ENCODE measurements at places on chromosomes 6 and 20.

DNA sequence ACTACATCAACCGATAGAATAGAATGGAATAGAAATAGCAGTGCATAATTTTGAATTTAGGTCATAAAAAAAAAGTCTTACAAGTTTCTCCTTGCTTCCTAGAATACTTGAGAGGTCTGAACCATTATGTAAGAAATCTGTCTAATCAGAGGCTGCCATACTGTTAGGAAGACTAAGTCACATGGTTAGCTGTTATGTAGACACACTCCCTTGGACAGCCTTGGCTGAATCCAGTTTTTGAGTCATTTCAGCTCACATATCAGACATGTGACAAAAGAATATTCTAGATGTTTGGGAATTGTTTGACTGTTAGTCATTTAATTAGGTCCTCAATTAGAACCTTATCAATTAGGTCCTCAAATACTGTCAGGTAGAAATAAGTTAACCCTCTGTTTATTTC lies 1601.4 kb downstream of the GRIK2 start:
- no peak for DNase-seq

DNA sequence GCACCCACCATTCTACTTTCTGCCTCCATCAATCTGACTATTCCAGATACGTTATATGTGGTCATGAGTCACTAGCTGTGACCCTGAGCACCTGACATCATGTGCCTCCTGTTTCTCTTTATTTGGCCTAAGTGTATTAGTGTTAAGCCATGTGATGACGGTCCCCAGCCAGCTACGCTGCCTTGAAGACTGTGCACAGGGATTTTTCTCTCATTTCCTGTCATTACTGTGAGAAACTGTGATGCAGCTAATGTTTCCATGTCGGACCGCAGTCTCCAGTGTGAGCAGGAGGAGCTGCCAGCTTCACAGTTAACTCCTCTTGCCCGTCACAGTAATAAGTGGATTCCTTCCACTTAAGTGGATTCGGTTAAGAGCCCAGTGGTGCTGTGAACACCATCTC lies 9.9 kb upstream of the SPATS1 start:
- DNase-seq, result no peak

GRCh38 chr20:50682947-50683530 lies 8.3 kb downstream of the RIPOR3 start:
- DNase-seq, result no peak

GRCh38 chr20:7806831-7807230 lies 133.4 kb downstream of the HAO1 start:
- DNase-seq, result no peak

DNA sequence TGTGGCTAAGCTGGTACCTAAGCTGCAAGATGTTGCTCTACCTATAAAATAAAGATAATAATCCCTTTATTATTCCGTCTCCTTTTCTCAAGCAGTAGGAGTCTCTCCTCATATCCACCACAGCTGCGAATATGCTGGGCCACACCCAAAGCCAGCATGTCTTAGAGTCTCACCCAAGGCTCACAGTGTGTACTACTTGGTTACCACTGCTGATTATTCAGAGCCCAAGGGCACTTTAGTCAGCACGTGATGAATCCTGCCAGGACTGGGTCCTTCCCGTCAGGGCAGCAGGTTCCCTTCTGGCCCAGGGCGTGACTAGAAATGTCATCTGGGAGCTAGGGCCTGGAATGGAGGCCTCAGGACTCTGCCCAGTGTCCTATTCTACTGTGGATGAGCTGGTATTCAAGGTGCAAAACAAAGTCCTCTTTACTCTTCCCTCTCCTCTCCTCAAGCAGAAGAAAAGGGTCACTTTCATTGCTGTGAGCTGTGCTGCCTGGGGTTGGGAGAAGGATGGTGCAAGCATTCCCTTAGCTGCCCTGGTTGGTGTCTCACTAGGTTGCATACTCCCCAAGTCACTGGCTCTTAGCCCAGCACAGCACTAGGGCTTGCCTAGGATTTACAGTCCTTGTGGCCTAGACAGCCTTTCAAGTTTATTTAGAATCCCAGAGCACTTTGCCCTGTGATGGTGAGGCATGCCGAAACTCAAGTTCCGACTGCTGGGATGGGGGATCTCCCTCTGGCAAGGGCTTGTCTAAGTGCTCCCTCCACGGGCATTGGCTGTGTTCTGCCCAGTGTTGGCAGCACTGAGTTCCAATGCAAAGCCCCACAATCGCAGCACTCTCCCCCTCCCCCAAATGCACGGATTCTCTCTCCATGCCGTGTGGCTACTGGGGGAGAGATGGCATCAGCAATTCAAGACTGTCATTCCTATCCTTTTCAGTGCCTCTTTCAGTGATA lies 320.2 kb downstream of the BTBD9 start:
- DNase-seq, result no peak

GRCh38 chr6:152846825-152847224 lies 96.2 kb downstream of the VIP start:
- DNase-seq, result no peak

GRCh38 chr20:46771195-46771588 lies 61.7 kb downstream of the SLC2A10 start:
- no peak for DNase-seq

DNA sequence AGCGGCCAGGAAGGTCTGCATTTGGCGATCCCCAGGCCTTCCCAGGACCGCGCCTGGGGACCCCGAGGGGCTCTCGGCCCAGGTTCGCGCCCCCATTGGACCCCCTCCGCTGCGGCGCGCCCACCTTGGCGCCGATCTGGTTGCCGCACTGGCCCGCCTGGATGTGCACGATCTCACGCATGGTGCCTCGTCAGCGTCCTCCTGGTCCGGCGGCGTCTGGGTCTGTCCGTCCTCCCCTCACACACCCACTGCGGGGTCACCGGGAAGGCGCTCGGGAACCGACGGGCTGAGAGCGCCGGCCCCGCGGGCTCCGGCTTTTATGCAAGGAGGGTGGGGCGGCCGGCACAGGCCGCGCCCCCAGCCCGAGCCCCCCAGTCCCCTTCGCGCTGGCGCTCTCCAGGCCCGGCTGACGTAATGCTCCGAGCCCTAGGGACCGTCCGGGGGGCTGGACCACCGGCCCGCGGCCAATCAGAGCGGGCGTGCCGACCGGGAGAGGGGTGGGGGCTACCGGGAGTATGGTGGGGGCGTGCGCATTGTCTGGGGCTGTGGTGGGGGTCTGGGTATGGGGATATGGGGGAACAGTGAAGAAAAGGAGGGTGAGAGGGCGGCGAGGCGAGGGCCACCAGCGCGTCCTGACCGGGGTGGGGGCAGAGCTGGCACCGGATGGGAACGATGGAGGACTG lies at the start of gene TUBB2B:
TSS of gene TUBB2B (minus strand) at position 291 of the 683 bp plus-strand sequence. CDS start at position 181, 110 bp downstream.
- peak; percentile 84 for DNase-seq

DNA sequence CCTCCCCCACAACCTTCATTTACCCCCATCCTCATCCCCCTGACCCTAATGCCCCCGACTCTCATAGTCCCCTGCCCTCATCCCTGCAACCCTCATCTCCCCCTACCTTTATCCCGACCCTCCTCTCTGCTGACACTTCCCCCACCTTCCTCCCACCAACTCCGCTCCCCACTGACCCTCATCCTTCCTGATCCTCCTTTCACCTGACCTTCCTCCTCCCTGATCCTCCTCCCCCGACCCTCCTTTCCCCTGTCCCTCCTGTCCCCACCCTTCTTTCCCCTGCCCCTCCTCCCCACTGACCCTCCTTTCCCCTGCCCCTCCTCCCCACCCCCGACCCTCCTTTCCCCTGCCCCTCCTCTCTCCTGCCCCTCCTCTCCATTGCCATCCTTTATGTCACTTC lies 7.1 kb downstream of the TREML2 start:
- no peak for DNase-seq

DNA sequence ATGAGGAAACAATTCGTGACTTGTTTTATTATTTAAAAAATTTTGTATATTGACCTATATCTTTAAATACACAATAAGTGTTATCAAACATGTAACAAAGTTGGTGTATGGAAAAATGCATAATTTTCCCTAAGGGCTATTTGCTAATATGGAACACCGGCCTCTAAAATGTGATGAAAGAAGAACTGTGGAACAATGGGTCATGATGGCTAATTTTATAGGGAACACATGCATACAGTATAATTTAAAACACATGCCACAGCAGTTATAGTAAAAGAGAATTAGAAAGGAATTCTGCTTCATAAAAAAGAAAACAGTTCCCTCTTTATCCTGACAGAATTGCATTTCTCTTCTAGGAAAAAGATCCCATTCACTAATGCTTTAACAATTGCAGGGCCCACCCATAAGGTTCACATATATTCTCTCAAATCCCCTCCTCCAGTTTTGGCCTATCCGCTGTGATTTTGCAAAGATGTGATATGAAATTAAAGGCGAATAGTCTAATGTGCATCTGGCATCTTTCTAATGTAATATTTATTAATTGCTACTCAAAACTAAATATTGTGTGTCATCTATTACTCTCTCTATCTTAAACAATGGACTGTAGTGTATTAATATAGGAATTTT lies 628.1 kb upstream of the CITED2 start:
- no peak for DNase-seq

GRCh38 chr6:41583565-41583964 lies 37.4 kb downstream of the FOXP4 start:
- DNase-seq, result no peak

- DNase-seq, result no peak
Measured at GRCh38 chr20:25495189-25495824, 87.8 kb downstream of the GINS1 start.

GRCh38 chr6:83359638-83360037 lies 71.2 kb downstream of the ME1 start:
- DNase-seq, result no peak

GRCh38 chr6:40407239-40407638 lies 179.9 kb downstream of the LRFN2 start:
- DNase-seq, result no peak

DNA sequence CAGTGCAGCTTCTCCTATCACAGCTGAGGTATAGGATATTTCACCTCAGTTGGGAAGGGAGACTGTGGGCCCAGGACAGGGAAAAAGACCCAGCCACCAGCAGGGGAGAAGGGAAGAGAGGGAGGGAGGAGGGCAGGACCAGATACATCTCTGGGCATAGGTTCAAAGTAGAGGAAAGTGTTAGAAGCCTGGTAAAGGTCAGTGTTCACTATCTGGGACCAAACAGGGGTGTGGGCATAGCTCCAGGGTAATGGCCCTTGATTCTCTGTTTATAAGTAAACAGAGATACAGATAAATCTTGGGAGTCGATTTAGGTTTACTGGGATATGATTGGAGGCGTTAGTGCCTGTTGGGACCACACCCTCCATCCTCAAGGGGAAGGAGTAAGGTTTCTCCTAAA lies 266.2 kb downstream of the LRFN2 start:
- DNase-seq, result no peak

DNA sequence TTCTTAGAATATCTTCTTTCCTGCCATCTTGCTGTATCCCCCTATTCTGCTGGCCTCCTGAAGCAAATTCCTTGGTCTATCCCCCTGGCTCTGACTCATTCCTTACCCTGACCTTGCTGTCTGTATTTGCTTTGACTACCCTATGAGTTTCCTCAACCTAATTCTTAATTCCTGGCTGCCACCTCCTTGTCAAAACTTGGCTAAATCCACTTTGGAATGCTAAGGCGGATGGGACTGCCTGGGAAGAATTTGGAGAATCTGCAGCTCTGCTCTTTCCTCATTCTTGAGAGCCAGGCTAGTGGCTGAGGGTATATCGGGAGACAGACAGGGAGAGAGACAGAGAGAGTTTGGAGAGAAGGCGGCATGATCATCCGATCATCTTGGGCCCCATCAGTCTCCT lies 24.4 kb downstream of the CAP2 start:
- DNase-seq, result no peak

DNA sequence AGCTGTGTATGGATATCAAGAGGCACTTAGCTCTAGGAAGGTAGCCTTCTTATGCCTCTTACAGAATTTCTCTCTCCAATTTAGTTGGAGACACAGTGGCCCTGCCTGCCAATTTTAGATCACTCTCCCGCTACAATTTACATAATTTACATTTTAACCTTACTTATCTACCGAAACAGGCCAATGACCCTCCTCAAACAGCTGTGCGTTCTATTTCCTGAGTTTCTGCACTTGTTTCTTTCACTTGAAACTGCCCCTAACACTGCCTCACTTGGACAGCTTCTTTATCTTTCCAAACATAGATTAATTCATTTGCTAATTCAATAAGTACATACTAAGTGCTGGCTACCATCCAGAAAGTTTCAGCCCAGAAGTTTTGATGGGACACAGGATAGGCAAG lies 52.9 kb upstream of the HDDC2 start:
- no peak for DNase-seq

DNA sequence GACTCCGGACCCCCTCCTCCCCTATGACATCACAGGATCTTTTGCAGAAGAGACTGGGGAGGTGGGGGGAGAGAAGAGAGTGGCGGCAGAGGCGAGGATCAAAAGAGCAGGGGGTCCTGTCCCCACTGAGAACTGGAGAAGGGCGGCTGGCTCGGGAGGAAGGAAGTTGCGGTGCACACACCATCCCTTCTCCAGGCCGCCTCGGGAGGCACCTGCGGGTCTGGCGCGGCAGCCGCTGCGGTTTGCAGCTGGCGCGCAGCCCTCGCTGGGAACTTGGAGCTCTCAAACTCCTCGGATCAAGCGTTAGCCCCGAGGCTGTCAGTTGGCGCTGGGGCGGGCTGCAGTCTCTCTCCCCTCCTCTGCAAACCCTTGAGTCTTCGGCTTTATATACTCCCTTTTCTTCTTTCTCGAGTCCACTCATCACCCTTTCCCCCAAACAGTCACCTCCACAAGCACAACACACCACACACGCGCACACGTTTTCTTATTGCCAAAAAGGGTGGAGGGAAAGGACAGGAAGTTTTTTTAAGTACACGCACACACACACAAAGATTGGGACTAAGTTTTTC lies 180.7 kb downstream of the TBXT start:
- DNase-seq, result no peak

GRCh38 chr6:73079978-73080377 lies 145.3 kb downstream of the KHDC1L start:
- no peak for DNase-seq

GRCh38 chr6:23412770-23413169 lies 713.2 kb upstream of the NRSN1 start:
- no peak for DNase-seq

- no peak for DNase-seq
Measured at GRCh38 chr6:165588515-165588914, 74.5 kb downstream of the PDE10A start.

GRCh38 chr6:163892824-163893561 lies 478.5 kb downstream of the QKI start:
- DNase-seq, result no peak

Measured in right forelimb (tissue), 1 donor.